ENCODE measurements at places on chromosomes 4 and X.
A peak's percentile ranks its signal among the peaks of the same experiment; 100 is the strongest.

DNA sequence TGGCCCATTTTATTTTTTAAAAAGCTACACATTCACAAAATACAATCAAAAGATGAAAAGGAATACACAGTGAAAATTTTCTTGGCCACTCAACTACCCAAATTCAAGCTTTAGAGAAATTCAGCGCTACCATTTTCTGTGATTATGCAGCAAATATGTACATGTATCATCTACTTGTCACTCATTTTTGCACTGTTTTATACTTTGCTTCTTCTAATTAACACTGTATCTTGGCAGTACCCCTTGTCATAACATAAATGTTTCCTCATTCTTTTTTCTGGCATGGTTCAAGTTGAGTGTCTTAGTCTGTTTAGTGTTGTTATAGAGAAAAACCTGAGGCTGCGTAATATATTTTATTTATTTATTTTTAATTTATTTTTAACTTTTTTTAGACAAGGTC is 15.7 kb upstream of the PPID start:
- DNase-seq, result no peak

GRCh38 chr4:7121174-7121573 is 53.3 kb upstream of the GRPEL1 start:
- no peak for DNase-seq

DNA sequence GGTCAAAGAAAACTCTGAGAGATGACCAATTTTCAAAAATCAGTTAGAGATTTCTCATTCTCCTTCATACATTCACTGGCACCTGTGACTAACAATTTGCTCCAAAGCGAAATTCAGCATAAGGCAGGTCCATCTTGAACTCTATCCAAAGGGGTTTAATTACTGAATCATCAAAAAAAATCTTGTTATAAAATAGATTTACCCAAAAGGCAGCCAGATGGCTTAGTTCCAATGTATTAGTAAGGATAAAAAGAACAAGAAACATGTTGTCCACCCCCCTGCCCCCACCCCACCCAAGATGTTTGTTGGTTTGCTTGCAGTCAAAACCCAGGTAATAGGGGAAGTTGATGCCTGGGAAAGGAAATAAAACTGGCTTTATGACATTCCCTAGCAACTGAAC is 200.3 kb downstream of the ANTXR2 start:
- DNase-seq, result peak; percentile 18

DNA sequence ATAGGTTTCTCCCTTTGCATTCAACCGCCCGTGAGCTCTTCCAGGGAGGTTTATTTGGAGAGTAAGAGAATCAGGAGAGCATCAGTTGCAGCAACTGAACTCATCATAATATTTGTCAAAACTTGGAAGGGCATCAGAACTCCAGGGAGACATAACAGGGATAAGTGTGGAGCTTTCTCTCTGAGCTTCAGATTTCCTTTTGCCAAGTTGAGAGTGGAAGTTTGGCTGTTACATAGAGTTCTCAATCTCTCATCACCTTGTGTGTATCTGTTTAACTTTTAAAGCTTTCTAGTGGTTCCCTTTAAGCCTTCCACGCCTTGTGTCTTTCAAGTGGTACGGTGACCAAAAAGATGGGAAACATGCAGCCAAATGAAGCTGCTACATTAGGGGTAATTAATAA is 18.8 kb downstream of the BMP3 start:
- DNase-seq, result no peak

GRCh38 chr4:150949943-150950342 is 65.1 kb downstream of the LRBA start:
- DNase-seq, result no peak

- no peak for DNase-seq
Measured at GRCh38 chr4:47187608-47188007, 156.2 kb downstream of the GABRB1 start.
